ENCODE measurements at places on chromosomes 11 and 22.

DNA sequence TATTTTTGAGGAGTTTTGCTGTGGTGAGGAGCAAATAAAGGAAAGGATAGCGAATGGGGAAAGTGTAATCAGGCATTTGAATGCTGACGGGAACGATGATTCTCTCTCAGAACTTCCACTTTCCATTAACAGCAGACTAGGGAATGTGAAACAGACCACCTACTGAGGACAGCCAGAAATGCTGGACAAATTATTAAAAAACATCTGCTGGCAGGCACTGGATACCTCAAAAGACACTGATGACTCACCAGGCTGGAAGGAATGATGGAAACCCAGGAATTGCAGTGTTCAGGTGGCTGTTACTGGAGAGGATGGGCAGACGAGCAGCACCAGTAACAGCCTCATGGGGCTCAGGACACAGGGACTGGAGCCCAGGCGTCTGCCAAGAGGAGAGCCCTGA, 33.4 kb downstream of the PLA2G6 start:
- DNase-seq = no peak

GRCh38 chr11:62466444-62466843, 47.6 kb downstream of the SCGB1A1 start:
- DNase-seq = no peak

GRCh38 chr11:72724851-72725723, 27.1 kb downstream of the ARAP1 start:
- DNase-seq = peak; percentile 78

GRCh38 chr11:9385327-9385899, 961 bp downstream of the IPO7 start:
- no peak for DNase-seq

DNA sequence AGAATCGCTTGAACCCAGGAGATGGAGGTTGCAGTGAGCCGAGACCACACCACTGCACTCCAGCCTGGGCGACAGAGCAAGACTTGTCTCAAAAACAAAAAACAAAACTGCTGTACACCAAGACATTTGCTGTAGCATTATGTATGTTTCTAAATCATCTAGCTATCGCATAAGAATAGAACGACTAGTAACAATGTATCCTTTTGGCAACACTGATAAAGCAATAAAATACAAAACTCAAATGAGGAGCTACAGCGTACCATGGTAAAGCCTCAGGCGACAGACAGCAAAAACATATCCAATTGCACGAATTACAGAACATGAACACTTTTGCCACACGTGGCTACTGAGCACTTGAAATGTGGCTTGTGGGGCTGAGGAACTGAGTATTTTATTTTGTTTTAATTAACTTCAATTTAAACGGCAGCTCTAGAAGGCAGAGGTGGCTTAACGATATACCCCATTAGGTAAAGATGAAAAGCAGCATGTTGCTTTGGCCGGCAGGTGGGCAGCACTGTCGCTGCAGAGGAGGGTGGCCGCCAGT, 2.3 kb downstream of the TUBGCP6 start:
- no peak for DNase-seq

- no peak for DNase-seq
These were observed 57.4 kb upstream of the NUP160 start for GRCh38 chr11:47905358-47906059.

DNA sequence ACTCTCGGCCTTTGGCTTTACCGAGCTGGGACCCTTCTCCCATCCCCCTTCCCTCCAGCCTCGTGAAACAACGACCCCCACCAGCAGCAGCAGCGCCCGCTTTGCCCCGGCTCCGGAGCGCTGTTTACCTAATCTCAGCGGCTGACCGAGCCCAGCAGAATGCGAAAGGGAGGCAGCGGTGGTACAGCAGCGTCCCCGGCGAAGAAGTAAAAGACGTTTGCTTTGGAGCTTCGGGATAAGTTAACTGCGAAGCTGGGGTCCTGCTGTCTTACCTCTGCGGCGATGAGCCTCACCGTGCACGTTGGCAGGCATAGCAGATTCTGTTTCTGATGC, 2.0 kb upstream of the LARGE1 start:
- no peak for DNase-seq
